ENCODE measurements at places on chromosomes 11 and 22.

- DNase-seq: no peak
Observed at GRCh38 chr22:32717337-32718240, 83.9 kb upstream of the TIMP3 start.

GRCh38 chr11:13076961-13077360 lies 67.8 kb downstream of the RASSF10 start:
- DNase-seq: no peak

DNA sequence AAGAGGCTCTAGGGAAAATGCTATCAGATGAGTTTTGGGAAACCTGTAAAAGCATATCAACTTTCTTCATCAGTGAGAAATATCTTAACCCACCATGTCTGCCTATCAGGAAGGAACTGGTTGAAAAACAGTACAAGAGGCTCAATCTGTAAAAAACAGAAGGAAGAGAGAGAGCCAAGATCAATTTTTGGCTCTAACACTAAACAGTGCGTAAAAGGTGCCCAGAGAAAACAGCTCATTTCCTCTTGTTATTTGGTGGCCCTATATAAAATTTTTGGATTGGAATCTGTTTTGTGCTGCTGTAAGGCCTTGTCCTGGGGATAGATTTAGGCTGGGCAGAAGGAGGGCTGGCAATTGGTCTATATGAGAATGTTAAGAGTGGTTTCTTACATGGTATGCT lies 12.1 kb downstream of the MS4A2 start:
- DNase-seq: no peak

DNA sequence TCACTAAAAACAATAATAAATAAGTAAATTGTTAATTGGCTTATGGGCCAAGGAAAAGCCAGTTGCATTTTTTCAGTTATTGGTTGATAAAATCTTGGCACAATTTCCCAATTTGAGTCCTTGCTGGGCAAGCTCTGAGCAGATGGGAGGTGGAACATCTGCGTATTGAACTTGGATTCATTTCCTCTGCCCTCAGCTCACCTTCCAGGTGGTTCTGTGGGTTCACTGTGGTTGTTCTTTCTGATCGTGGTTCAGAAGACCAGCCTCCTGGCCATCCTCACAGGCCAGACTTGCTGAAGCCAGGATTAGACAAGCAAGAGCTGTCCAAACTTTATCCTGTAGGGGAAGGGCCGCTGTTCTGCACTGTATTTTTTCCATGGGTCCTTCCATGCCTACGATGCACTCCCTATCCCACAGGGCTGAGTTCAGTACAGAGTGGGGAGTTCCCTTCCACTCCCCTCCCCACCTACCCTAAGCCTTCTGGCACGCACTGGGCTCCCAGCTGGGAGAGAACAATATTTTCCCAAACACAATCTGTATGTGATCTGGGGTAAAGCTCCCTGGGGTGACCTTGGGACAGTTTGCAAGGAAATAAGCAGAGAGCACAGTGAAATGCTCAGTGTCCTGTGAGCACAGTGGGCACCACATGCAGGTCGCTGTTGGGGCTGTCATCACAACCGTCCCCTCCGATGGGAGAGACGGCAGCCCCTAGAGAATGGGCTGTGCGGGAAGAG lies 43.5 kb upstream of the TP53I11 start:
- DNase-seq: no peak

GRCh38 chr22:47848184-47848920 lies 1085.9 kb downstream of the TBC1D22A start:
- DNase-seq: no peak

GRCh38 chr22:25202290-25202921 lies 2.7 kb downstream of the CRYBB3 start:
- peak; percentile 14 for DNase-seq

DNA sequence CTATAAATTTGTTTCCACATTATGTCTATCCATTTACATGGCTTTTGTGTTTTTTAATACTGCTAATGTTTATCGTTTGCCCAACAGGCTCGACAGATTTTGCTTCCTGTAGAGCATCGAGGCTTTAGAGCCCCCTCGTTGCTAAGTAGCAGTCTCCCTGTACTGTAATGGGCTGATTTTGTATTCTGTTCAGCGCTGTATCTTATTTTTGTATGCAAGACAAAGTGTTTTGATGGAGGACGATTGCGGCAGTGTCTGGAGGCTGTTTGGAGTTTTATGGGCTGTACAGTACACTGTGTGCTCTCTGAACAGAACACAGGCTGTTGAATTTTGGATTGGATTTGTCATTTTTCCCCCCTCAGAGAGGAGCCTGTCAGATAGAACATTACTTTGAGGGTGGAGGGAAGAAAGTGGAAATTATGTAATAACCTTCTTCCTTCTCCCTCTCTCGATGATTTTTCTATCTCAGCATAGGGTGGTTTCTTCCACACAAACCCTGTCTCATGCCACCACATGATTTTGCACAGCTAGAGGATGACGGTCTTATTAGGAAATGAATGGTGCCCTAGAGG lies 104.4 kb downstream of the ZBTB16 start:
- no peak for DNase-seq

- no peak for DNase-seq
Observed at GRCh38 chr11:32137869-32138268, 47.0 kb downstream of the RCN1 start.

GRCh38 chr11:9761441-9761945 lies 97.6 kb downstream of the SWAP70 start:
- no peak for DNase-seq

DNA sequence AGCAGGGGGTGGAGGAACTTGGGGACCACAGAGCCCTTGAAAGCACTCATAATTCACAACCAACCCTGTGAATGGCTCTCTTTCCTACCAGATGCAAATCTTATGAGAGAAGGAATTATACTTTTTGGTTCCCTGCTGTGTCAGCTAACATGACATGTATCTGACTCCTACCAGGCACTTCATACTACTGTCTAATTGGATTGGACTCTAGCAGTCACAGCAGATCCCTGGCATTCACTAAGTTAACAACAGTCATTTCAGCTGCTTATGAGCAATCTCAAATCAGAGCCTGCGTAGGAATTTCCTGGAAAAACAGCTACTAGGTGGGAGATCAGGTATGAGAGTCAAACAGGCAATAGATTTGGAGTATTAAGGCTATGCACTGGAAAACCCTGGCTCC lies 11.1 kb upstream of the ENDOD1 start:
- DNase-seq: no peak

DNA sequence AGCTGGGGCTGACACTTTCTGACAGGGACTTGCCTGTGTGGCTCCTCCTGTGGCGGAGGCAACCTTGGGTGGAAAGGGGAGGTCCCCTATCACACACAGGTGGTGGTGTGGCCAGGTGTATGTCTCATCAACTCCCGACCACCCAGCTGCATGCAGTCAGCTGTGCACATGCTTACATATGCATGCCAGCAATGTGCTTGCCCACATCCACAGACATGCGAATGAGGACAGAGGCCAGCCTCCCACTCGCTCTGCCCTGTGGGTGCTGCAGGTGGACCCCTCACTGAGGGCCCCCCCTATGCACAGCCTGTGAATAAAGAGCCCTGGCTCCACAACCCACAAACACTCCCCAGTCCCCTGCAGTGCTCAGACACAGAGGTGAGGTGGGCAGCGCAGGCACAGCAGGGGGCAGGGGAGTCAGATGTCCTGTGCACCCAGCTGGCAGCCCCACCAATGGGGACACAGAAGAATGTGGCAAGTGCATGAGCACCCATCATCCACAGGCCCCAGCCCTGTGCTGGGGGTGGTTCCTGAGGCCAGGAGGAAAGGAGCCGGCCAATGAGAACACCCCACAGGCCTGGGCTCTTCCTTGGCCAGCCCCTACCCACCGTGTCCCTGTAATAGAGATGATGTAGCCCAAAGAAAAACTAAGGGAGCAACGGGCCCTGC lies 9.5 kb downstream of the GNB1L start:
- no peak for DNase-seq

GRCh38 chr11:125074511-125075241 lies 11.6 kb downstream of the SLC37A2 start:
- DNase-seq: no peak

- DNase-seq: no peak
Observed at GRCh38 chr11:46557684-46558151, 36.1 kb downstream of the AMBRA1 start.

GRCh38 chr11:46902694-46903093 lies 15.7 kb downstream of the LRP4 start:
- no peak for DNase-seq

DNA sequence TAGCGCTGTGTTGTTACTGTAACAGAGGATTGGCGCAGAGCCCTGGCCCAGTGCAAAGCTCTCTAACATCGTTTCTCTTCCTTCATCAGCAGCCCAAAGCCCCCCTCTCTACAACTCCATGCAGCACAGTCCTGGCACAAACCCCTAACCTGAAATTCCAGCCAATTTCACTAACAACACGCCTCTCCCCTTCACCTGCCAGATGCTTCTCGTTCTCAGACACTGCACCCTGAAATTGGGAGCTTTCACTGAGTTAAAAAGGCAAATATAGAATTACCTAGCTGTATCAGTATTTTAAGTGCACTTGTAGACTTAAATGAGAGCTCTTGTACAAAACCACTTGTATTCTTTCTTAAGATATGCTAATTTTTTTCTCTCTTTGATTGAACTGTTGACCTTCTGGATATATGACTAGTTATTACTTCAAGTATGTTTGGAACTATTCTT lies 16.3 kb downstream of the GRAP2 start:
- DNase-seq: no peak

DNA sequence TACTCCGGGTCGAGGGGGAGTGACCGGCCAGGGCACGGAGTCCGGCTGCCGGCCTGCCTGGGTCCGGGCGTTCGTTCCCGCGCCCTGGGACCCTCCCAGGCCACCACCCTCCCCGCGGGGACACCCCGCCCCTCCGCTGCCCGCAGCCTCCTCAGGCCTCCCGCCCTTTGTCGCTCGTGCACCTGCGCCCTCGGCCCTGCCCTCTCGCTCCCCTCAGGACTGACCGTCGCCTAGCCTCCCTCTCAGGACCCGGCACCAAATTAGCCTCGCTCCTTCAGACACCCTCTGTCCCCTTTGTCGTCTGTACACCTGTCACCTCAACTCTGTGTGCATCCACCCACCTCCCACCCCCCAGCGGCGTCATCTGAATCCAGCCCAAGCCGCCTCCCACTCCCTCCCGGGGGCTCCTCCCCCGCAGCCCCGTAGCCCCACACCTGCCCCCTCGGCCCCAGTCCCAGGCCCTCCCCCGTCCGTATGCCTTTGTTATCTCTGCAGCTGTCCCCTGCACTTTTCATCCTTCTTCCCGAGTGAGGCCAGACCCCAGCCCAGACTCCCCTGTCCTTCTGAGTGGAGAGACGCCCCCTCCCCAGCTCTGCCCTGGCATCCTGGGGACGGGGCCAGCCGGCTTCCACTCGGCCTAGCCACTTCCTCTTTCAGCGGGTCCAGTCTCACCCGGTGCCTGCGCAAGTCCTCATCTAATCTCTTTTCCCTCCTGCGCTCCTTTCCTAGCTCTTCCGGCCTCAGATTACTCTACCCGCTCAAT lies 643 bp downstream of the TIGD3 start:
- no peak for DNase-seq

GRCh38 chr11:85299258-85299942 lies 327.7 kb downstream of the DLG2 start:
- DNase-seq: no peak

DNA sequence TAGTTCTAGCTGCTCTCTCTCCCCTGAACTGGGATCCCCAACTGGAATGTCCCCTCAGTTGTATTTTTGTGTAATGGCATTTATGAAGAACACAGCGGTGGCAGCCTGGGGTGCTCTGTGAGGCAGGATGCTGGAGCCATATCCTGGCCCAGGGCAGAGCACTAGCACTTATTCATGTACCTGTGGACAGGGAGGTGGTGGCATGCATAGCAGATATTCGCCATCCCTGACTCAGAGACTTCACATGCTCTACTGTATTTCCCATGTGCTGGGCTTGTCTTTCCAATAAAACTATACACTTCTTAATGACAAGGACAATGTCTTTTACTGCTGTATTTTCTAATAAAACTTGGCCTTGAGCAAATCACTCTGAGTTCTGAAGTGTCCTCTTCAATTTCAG lies 125.3 kb downstream of the ADAMTS15 start:
- no peak for DNase-seq

- no peak for DNase-seq
Observed at GRCh38 chr11:63918507-63919191, 1.7 kb upstream of the RCOR2 start.

DNA sequence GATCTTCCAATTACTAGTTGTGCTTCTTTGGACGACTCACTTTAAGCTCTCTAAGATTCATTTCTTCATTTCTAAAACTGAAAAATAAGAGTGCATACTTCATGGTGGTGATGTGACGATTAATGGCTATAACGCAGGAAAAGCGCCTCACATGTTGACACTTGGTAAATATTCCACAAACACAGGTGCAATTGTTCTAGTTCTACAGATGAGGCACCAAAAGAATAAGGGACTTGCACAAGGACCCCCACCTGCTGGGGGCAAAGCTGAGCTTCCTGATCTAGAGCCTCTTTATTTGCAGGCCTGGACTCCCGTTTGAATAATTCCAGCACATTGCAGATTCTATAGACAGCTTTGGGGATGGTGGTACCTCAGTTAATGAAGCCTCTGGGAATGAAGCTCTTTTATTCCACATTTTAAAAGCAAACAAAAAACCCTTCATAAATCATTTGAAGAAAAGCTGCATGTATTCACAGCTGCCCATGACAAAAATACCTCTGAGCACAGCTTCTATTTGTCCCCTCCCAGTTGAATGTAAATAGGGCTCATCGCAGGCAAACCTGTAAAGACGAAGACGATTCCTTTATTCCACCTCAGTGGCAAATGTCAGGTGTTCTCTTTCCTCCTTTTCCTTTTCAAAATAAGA lies 14.9 kb upstream of the CADM1 start:
- DNase-seq: no peak

GRCh38 chr22:44884968-44885805 lies 124.6 kb downstream of the PHF21B start:
- no peak for DNase-seq

DNA sequence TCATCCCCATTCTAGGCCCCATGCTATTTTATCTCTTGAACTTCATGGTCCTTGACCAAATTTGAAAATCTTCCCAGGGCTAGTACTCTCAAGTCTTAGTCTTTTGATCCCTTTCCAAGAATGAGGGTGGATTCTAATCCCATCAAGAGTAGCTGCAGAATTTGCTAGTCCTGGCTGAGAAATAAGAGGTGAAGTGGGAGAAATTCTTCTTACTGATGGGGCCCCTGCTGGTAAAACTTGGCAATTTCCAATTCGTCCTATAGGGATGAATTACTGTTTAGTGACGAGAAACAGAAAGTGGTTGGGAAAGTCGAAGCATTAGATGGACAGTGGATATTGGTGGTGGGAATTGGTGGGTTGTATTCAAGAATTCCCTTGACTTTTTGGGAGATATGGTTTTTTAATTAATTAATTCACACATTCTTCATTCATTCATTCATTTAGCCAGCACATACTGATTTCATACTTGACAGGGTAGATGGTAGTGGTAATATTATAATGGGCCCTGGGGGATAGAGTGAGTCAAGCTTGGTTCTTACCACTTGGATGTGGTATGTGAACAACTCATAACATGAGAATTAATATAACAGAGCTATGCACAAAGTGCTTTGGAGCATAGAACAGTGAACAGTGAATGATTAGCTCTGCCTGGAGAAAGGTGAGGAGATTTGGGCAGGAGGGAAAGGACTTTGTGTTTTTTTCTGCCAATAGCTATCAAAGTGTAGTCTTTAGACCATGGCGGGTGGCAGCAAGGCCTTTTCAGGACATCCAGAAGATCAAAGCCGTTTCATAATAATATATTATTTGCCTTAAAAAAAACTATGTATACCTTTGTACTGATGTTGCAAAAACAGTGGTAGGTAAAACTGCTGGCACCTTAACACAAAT lies 103.8 kb downstream of the STIM1 start:
- no peak for DNase-seq

GRCh38 chr22:41905411-41906202 lies 9.3 kb downstream of the SHISA8 start:
- no peak for DNase-seq

Data from stimulated activated CD8-positive, alpha-beta memory T cell treated with anti-CD3 and anti-CD28 coated beads, Interleukin-2, amount 100 ng/mL, for 1 hour (primary cell).